SK-N-SH (cell line): ENCODE measurements at places on chromosomes 6 and 20. TPM values are rescaled to one million over a fixed set of nuclear protein-coding genes. Genes with fewer than 3 reads are reported as not detected.

BIRC7 gene
- not detected in 2 replicates for polyA plus RNA-seq

DNA sequence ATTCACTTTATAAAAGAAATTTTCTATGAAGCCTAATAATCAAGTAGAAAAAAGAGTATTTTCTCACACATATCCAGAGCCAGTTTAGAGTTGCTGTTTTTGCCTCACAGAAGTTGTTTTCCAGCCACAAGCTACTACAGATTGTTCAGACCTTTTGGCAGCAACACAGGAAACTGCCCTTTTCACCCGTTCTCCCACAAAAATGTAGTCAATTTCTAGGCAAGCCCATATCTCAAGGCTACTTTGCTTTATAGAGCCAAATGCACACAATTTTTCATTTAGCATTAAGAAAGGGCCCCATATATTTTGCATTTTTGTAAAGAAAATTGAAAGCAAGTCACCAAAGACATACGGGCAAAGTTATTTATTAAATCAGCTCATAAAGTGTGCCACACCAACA, 49.5 kb downstream of the EPB41L2 start:
- no peaks in the 10 kb centered on the region for H3K4me1 ChIP-seq
- H3K36me3 ChIP-seq = no peaks in the 10 kb centered on the region
- H3K27me3 ChIP-seq = no peaks in the 10 kb centered on the region

GRCh38 chr6:111805511-111806164, 67.6 kb downstream of the FYN start:
- no peak for DNase-seq
- peaks cover 24% of the 10 kb centered on the region for H3K4me1 ChIP-seq
- H3K27ac ChIP-seq = peak overlapping the region; percentile 43; the same call in 1 of the 2 replicates
- H3K27me3 ChIP-seq = no peaks in the 10 kb centered on the region
- H3K36me3 ChIP-seq = no peaks in the 10 kb centered on the region
- no peak overlapping the region for H3K4me3 ChIP-seq

GRCh38 chr20:37611852-37612251, 82.0 kb upstream of the CTNNBL1 start:
- H3K4me1 ChIP-seq = no peaks in the 10 kb centered on the region
- no peak for DNase-seq
- H3K4me3 ChIP-seq = no peak overlapping the region
- H3K27ac ChIP-seq = no peak overlapping the region
